Heart left ventricle (tissue), 16 donors: ENCODE measurements at places on chromosomes 3 and 15.

DNA sequence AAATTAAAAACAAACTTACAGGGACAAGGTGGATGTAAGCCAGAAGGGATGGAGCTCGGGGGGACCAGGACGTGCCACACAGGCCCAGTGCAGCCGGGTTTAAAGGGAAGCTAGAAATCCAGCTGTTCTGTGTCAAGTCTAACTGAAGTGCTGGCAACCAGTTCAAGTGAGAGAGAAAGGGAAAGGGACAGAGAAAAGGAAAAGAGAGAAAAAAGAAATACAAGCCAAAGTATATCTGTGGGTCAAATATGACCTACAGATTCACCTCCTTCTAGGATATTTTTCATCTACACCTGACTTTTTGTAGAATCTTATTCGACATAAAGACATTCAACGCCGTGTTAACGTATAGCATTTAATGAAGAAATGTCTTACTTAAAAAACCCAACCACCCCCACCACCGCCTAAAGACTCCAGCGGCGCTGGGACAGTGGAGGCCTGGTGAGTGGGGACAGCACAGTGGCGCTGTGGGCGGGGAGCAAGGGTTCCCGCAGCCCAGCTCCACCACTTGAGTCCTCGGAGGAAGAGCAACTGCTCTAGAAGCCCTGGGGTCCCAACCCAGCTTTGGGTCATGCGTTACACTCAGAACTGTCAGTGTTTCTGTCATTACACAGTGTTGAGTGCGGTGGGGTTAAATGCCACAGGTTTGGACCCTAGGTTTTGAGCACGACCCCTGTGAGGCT is 62.3 kb downstream of the CHSY1 start:
- H3K4me3 ChIP-seq = peak overlapping the region; percentile 4
- H3K27me3 ChIP-seq = no peaks in the 10 kb centered on the region
- H3K4me1 ChIP-seq = no peaks in the 10 kb centered on the region
- peak overlapping the region; percentile 86 for H3K27ac ChIP-seq
- H3K36me3 ChIP-seq = peaks cover 14% of the 10 kb centered on the region
- DNase-seq = no peak

GRCh38 chr15:83871808-83872559 is 218.1 kb downstream of the ADAMTSL3 start:
- no peak overlapping the region for H3K4me3 ChIP-seq
- no peaks in the 10 kb centered on the region for H3K36me3 ChIP-seq
- H3K27ac ChIP-seq = no peak overlapping the region
- no peak for DNase-seq
- no peaks in the 10 kb centered on the region for H3K27me3 ChIP-seq
- H3K4me1 ChIP-seq = peaks cover 17% of the 10 kb centered on the region

GRCh38 chr3:181457756-181458155 is 254.0 kb upstream of the SOX2 start:
- no peak for DNase-seq
- H3K36me3 ChIP-seq = no peaks in the 10 kb centered on the region
- no peak overlapping the region for H3K4me3 ChIP-seq
- H3K27ac ChIP-seq = no peak overlapping the region
- no peaks in the 10 kb centered on the region for H3K27me3 ChIP-seq
- H3K4me1 ChIP-seq = no peaks in the 10 kb centered on the region

GRCh38 chr3:128051837-128052594 is at the start of gene SEC61A1:
Gene SEC61A1, plus strand, starts transcription at chr3:128052437. Its CDS starts 116 bp downstream, at chr3:128052553.
- peak within 1 kb of the TSS; percentile 94 for H3K27ac ChIP-seq
- no peaks in the 10 kb centered on the region for H3K27me3 ChIP-seq
- H3K4me3 ChIP-seq = peak within 1 kb of the TSS; percentile 95
- peaks cover 22% of the 10 kb centered on the region for H3K4me1 ChIP-seq
- DNase-seq = peak; percentile 96

DNA sequence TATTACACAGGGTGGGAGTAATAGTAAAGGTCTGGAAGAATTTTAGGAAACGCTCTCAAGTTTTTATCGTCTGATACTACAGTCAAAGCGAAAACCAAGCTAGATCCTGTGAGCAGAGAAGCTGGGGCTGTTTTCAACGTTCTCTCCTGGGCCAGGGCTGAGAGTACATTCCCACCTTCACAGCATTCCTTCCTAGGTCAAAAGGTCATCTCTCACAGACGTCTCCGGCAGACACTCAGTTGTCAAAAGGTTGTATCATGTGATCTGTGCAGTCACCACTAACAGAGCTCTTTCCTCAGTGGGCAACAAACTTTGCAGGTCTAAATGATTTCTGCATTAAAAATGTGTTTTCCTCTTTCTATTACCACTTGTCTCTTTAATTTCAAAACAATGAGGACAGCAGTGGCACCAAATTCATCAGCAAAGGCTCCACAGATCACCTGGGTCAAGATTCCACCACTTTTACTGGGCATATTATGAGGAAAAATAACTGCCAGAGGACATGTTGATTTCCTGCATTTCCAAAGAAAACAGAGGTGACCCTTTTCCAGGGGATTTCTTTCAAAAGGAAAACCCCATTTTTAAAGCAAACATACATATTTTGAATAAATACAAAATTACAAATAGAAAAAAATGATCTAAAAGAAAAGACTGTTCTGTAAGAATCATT is 41.9 kb downstream of the MEIS2 start:
- H3K27ac ChIP-seq = peak overlapping the region; percentile 68
- H3K36me3 ChIP-seq = peaks cover 19% of the 10 kb centered on the region
- H3K4me1 ChIP-seq = peaks cover 18% of the 10 kb centered on the region
- DNase-seq = no peak
- H3K27me3 ChIP-seq = no peaks in the 10 kb centered on the region
- no peak overlapping the region for H3K4me3 ChIP-seq

GRCh38 chr15:48486228-48486627 is 155.0 kb downstream of the DUT start:
- H3K27ac ChIP-seq = no peak overlapping the region
- no peaks in the 10 kb centered on the region for H3K27me3 ChIP-seq
- peaks cover 98% of the 10 kb centered on the region for H3K36me3 ChIP-seq
- H3K4me1 ChIP-seq = no peaks in the 10 kb centered on the region
- H3K4me3 ChIP-seq = no peak overlapping the region

GRCh38 chr15:78651007-78651406 is 10.0 kb upstream of the CHRNB4 start:
- H3K27me3 ChIP-seq = no peaks in the 10 kb centered on the region
- H3K36me3 ChIP-seq = no peaks in the 10 kb centered on the region
- H3K27ac ChIP-seq = no peak overlapping the region
- no peak overlapping the region for H3K4me3 ChIP-seq

GRCh38 chr3:145637105-145637504 is 523.9 kb downstream of the PLOD2 start:
- no peaks in the 10 kb centered on the region for H3K4me1 ChIP-seq
- H3K4me3 ChIP-seq = no peak overlapping the region
- no peaks in the 10 kb centered on the region for H3K36me3 ChIP-seq
- DNase-seq = no peak
- no peaks in the 10 kb centered on the region for H3K27me3 ChIP-seq
- H3K27ac ChIP-seq = no peak overlapping the region

DNA sequence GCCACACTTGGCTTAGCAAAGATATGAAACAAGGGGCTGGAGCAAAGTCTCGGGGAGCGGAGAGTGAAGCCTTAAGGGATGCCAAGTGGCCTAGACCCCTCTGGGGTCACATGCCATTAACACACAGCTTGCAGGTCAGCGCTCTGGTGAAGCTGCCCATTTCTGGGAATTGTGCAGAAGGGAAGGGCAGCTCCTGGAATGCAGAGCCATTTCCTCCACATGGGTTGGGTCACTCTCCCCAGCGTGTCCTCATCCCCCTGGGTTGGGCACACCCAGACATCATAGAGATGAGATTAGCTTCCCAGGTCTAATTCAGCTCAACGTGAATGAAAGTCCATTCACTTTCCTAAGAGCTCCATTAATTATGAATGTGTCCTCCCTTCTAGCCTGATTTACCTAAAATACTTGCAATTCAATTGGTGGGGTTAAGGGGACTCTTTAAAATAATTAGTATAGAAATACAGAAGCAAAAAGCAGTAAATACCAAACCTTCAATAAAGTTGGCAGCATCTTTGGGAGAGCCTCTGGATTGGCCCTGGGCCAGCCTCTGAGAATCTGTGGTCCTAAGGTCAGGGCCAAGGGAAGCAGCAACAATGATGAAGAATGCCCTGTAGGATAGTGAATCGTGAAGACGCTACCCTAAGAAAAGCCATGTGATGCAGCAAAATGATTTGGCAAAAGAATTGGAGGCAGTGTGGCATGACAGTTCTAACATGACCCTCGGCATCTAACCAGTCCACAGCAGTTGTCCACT is 17.8 kb downstream of the MRAS start:
- H3K27me3 ChIP-seq = no peaks in the 10 kb centered on the region
- peaks cover 78% of the 10 kb centered on the region for H3K4me1 ChIP-seq
- peaks cover 5% of the 10 kb centered on the region for H3K36me3 ChIP-seq
- no peak overlapping the region for H3K4me3 ChIP-seq
- no peak for DNase-seq
